Substantia nigra (tissue), 51 donors: ENCODE measurements at places on chromosomes 12 and 14.

DNA sequence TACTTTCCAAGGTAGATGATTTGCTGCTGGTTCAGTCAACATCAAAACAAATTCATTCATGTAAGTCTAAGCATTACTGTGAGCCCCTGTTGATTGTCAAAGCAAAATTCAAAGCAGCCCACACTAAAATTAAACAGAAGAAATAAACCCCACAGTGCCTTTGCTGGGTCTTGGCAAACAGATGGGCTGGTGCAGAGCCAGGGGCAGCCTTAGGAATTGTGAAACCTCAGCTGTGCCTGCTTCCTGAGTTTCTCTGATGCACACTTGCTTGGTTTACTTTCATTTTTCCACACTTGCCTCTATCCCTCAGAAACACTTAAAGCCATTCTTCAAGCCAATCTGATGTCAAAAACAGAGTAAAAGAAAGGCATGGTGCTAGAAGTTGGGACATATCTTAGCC, 6.6 kb upstream of the PLEKHG7 start:
- no peak for DNase-seq

DNA sequence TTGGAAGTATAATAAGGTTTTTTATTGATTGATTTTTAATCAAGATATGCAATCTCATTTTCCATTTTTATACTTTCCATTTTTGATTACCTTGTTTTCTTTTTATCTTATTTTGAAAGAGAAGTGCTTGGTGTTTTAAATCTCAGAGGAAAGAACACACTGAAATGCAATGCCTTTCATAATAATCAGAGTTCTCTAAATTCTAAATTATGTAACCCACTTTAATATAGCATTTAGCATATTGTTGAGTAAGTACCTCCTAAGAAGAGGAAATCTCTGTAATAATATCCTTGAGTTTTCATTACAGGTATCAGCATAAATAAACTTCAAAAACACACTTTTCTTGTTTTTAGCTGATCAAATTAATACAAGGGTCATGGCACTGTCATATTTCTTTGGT, 96.9 kb downstream of the GTF2A1 start:
- DNase-seq = no peak

GRCh38 chr12:111006621-111007020, 86.2 kb upstream of the MYL2 start:
- no peak for DNase-seq

DNA sequence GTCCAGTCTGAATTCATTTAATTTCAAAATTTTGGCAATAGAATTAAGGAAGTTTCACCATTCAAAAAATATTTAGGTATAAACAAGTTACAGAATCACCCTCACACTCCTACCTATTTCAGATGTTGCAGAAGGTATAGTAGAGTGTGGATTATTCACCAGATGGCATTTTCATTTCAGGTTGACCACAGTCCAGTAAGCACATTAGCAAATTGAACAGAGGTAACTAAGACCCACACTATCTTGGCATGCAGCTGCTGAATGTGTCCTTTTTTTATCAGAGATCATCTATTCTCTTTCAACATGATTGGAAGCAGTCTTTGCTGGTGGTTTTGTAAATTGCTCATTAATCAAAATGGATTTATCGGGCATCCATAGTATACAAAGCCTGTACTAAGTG, 151.8 kb upstream of the GARIN6 start:
- no peak for DNase-seq

DNA sequence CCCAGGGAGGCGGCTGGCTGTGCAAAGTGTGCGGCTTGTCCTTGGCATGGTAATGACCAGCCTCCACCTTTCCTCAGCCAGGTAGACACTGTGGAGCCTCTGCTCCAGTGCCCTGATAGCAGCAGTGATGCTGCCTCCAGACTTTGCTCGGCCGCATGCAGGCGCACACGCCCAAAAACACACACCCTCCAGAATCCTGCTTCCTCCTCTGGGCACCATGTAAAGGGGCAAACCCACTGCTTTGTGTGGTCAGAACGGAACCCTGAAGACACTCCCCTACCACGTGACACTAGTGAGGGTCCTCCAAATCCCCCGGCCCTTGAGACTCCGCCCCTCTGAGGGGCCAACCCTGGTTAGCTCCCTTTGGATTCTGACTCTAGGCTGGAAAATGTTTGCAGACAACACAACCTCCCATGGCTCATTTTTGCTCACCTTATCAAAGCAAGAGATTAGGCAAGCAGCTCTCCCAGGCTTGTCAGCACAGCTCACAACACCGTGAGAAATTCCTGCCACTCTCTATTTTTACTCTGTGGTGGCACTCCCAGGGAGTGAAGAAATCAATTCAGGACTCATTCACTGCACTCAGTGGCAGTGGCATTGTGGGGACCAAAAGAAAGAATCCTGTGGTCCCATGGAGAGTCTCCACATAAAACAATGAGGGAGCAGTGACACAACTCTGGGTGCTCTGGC, 4.5 kb downstream of the KRT77 start:
- DNase-seq = no peak

- no peak for DNase-seq
Measured at GRCh38 chr14:103512701-103513611, 9.7 kb downstream of the CKB start.

DNA sequence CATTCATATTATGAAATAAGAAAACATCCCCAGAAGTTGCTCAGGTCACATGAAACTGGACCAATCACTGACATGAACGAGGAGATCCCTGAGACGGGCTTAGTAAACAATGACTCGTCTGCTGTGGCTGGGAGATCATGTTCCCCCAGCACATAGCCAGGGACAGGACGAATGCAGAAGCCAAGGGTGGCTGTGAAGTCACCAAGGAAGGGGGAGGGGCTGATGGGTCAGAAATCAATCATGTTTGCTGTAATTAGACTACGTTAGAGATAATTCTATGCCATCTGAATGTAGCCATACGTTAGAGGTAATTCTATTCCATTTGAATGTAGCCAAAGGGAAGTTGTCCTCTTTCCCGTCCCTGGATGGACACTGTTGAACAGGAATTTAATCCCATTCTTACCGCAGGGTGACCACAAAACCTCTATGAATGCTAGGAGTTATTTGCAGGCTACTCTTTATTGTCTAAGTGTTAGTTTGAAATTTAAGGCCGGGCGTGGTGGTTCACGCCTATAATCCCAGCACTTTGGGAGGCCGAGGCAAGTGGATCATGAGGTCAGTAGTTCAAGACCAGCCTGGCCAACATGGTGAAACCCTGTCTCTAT, 332.9 kb downstream of the TMEM132D start:
- no peak for DNase-seq

- DNase-seq = no peak
Measured at GRCh38 chr12:57319678-57320469, 68.9 kb upstream of the STAC3 start.

DNA sequence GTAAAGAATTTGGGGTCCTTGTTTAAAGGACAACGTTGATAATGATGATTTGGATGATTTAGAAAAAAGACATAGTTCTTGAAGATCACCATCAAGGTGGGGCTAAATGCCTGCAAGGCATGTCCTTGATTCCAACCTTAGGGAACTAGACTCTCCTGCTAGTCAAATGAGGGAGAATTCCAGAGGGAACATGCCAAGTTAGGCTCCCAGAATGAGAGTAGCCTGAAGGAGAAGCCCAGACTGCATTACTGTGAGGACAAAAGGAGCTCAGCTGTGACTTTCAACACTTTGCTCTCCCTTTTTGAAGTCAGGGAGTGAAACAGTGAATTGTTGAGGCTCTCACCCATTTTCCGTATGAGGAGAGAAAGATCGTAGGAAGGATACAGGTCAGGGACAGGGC, 95.2 kb upstream of the TBX3 start:
- no peak for DNase-seq

- peak; percentile 47 for DNase-seq
Measured at GRCh38 chr14:21039585-21040369, 2.4 kb upstream of the RNASE7 start.

DNA sequence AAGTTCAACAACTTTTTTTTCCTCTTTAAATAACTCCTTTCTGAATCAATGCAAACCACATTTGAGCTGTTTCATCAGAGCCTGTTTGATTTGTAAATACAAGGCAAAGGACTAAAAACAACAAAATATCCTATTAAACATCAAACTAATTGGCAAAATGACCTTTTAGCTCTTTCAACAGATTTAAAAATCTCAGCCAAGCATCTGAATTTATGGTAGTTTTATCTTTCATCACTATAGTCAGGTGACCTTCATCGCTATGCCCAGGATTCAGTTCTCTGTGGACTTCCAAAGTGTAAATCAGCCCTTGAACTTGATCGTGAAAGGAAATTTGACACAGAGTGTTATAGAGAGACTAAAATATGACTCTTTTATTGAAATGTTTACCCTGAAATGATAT, 1554.5 kb upstream of the FLRT2 start:
- DNase-seq = no peak

GRCh38 chr12:90548595-90548994, 406.4 kb downstream of the CCER1 start:
- DNase-seq = no peak

GRCh38 chr12:100675432-100675831, 101.9 kb downstream of the GAS2L3 start:
- no peak for DNase-seq

- DNase-seq = no peak
Measured at GRCh38 chr14:75804570-75805275, 143.7 kb downstream of the TTLL5 start.

DNA sequence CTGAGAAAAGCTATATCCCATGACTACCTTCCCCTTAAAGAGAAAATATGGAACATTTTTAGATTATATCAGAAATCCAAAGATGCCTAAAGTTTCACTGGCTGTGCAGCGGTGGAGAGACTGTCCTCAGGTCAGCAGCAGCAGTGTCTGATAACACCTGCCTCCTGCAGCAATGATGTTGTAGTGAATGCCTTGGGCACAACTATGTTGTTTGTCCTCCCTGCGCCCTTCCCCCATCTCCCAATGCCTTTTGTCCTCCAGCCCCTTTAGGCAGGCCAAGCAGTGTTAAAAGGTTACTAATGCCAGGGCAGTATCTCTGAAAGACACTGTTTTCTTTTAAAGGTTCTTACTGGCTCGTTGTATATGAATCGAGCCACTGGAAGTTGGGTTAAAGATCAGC, 13.2 kb downstream of the RTRAF start:
- DNase-seq = no peak

DNA sequence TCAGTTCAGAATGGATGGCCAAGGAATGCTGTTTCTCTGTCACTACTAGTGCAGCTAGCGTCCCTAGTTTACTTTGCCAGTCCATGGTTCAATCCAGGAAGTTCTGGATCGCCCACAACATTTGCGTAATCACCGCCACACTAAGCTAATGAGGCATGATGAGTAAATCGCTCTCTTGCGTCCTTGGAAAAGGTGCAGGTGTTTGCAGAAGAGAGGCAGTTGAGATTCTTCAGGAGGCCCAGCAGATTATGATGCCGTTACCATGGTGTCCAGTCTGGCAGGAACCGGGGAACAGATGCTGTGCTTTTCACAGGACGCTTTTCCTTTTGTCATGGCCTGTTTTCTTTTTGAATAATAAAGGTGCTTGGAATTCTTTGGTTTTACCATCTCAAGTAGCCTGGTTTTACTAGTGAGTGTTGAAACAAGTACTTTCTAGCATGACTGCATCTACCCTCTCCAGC, 9.0 kb downstream of the TPH2 start:
- DNase-seq = no peak

- no peak for DNase-seq
Measured at GRCh38 chr12:132398386-132398991, 69.1 kb upstream of the GALNT9 start.

GRCh38 chr12:3106579-3106978, 29.4 kb downstream of the TSPAN9 start:
- DNase-seq = no peak

- DNase-seq = no peak
Measured at GRCh38 chr12:109767456-109767855, 53.8 kb downstream of the FAM222A start.

DNA sequence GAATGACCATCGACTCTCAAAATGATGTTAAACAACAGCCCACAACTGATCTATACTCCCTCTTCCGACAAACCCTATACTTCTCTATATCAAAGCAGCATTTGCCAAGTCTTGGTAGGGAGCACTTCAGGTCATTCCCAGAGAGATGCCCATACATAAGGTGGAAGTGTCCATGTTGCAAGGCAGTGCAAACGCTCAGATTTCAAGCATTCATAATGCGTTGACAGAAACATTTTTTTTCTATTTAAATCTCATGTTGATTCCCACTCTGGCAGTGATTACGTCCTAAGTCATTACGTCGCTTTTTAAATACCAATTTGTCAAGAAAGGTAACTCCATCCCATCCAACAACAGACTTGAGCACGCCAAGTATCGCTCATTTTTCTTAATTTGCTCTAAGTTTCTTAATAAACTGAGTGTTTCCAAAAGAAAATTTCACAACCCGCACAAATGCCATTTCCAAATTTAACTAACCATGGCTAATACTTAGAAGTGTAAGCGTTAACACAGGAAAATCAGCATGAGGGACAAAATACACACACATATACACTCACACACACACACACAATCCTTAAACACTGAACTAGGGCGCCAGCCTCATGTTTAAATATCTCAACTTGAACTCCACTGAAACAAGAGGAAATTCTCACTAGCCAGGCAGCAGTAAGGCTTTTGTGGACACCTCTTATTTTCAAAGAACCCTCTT, 1.1 kb downstream of the GXYLT1 start:
- no peak for DNase-seq

DNA sequence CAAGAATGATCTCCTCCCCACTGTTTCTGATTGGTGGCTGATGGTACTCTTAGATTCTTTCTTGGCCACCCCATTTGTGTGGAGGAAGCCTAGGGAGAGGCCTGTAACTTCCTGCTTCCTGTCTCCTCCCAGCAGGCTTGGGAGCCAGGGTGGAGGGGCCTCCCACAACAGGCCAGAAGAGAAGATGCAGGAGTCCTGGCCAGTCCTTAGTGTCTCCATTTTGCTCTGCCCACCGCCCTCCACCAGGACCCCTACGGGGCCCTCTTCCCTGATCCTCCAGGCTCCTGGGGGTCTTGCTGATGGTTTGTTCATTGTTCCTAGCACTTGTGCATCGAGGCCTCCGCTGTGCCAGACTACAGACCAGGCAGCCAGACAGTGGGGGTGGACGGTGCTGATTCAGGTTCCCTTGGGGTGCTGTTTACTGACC, 6.8 kb downstream of the TSPAN9 start:
- DNase-seq = no peak

- DNase-seq = no peak
Measured at GRCh38 chr14:67705211-67705610, 3.5 kb downstream of the RDH12 start.

DNA sequence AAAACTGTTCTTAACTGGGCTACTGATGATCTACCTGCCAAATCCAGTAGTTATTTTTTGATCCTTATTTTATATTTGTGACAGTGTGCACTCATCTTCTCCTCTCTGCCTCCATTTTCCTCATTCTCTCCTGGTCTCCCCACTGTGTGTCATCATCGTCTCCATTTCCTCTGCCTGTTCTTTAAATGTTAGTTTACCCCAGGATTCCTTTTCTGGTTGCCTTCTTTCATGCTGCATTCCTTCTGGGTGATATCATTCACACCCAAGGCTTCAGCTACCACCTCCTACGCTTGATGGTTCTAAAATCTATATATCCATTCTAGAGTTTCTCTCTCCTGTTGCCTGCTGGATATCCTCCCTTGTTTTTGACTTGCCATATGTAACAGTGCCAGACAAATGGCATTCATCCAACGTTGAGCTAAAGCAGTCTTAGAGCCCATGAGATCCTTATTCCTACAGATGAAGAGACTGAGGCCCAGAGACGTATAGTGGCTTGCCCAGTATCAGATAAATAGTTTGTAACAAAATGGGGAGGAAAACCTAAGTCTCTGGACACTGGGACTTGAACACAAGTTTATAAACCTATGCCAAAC, 109.5 kb downstream of the DIP2B start:
- no peak for DNase-seq

- no peak for DNase-seq
Measured at GRCh38 chr14:100015251-100015655, 50.0 kb upstream of the EVL start.
